ENCODE measurements at places on chromosomes 4 and X.

- no peak for DNase-seq
Observed at GRCh38 chr4:175127314-175127713, 209.2 kb downstream of the ADAM29 start.

DNA sequence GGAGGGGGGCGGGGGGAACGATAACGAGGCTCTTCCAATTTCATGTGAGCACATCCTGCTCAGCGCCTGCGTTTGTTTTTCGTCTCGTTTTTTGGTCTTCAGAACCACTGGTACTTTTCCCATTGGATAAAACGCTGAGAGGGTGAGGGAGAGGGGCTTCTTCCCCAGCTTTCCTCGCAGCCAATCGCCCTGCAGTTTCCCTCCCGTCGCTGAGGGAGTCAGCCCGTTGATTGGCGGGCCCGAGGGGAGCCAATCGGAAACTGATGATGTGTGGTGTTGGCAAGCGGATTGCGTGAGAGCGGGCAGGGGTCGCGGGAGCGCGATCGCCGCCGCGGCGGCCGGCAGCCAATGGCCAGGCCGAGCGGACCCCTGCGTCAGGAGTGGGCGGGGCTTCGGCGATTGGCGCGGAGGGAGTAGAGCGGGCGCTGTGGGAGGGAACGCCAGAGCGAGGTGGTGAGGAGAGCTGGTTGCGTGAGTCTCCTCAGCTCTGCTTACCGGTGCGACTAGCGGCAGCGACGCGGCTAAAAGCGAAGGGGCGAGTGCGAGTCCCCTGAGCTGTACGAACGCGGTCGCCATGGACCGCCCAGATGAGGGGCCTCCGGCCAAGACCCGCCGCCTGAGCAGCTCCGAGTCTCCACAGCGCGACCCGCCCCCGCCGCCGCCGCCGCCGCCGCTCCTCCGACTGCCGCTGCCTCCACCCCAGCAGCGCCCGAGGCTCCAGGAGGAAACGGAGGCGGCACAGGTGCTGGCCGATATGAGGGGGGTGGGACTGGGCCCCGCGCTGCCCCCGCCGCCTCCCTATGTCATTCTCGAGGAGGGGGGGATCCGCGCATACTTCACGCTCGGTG lies at the start of gene TSPYL2:
TSPYL2 (plus strand) TSS at position 443 of the 848 bp plus-strand sequence; CDS start at position 575, 132 bp downstream.
- DNase-seq = peak; percentile 79

GRCh38 chrX:115713460-115713859 lies 152.5 kb downstream of the PLS3 start:
- DNase-seq = no peak

DNA sequence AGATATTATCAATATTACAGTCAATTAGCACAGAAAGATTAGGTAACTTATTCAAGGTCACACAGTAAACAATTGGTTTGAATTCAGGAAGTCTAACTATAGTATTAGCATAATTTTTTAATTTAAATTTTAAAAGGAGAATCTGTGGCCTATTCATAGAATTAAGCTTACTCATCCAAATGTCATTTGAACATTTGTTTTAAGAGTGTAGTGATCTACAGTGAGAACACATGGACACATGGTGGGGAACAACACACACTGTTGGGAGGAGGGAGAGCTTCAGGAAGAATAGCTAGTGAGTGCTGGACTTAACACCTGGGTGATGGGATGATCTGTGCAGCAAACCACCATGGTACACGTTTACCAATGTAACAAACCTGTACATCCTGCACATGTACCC lies 48.3 kb downstream of the MEPE start:
- DNase-seq = no peak

- DNase-seq = no peak
Observed at GRCh38 chr4:179164267-179164999, 1722.2 kb upstream of the AGA start.

- no peak for DNase-seq
Observed at GRCh38 chrX:119482041-119482440, 13.8 kb downstream of the SLC25A5 start.

GRCh38 chr4:11480683-11481082 lies 52.0 kb upstream of the HS3ST1 start:
- no peak for DNase-seq

GRCh38 chrX:43140582-43140981 lies 362.6 kb upstream of the PPP1R2C start:
- no peak for DNase-seq

DNA sequence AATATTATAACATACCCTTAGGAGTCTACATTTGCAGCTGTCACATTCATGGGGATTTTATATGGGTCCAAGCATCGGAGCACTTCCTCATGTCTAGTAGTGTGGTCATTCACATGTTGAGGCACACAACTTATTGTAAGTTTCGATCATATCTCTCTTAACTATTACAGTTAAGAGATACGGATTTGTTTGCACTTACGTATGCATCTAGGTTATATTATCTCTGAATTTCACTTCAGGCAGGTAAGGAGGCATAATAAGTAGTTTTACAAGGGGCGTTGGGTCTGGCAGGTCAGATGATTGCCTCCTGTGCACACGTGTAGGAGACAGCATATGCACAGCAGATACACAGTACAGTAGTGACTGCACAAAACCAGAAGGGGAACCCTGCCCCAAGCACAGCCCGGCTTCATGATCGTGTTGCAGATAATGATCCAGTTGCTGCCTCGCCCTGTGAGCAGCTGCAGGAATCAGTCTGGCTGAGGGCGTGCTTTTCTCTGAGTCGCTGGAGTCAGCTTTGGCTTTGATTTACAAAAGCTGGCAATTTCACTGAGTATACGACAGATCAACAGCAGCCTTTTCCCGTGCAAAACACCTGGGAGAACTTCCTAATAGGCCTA lies 302.9 kb upstream of the GATB start:
- no peak for DNase-seq

- no peak for DNase-seq
Observed at GRCh38 chr4:86939729-86940575, 5.1 kb downstream of the AFF1 start.

DNA sequence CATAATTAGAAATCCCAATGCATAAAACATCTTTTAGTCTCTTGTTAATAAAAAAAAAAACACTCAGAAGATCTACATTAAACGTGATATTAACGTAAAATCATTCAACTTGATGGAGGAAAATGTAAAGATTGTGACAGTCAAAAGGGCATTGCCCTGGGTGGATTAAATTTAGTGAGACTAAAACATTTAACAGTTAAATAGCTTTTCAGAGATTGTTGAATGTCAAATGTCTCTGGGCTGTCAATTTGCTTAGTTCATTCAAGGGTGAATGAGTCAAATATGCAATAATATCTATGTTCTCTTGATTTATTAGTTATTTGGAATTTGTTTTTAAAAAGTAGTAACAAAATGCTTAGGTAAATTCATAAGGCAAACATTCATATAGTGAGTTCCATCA lies 836.6 kb upstream of the PCDH10 start:
- DNase-seq = no peak

DNA sequence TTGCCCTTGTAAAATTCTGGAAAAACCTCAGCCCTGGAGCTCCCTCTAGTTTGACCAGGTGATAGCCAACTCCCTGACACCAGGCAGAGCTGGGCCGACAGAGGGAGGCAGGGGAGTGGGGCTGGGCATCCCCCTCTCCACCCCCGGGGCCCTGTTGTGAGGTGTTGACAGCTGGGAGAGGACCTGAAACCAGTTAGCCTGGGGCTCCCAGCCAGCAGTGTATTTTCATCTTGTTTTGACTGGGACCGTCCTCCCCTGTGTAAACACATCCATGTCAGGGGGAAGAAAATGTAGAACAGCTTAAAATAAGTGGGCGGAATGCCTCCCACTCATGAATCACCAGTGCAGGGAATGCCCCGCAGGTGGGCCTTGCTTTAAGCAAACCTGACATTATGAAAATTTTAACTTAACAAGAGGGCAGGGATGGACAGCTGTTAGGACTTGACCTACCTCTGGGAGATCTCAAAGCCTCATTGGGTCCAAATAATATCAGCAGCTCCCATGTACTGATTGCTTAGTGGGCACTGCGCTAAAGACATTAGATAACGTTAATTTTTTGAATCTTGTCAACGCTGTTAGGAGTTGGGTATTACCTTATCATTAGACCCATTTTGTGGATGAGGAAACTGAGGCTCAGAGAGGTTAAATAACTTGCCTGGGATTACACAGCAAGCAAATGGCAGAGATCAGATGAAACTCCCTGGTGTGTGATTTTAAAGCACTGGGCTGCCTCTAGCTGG lies 45.9 kb downstream of the TSC22D3 start:
- DNase-seq = no peak

- no peak for DNase-seq
Observed at GRCh38 chr4:37138789-37139188, 105.8 kb upstream of the NWD2 start.

GRCh38 chr4:78370631-78371372 lies 180.8 kb upstream of the ANXA3 start:
- no peak for DNase-seq

- DNase-seq = no peak
Observed at GRCh38 chrX:28542791-28543190, 44.5 kb upstream of the IL1RAPL1 start.

- DNase-seq = no peak
Observed at GRCh38 chrX:154515090-154515965, 704 bp downstream of the FAM3A start.

DNA sequence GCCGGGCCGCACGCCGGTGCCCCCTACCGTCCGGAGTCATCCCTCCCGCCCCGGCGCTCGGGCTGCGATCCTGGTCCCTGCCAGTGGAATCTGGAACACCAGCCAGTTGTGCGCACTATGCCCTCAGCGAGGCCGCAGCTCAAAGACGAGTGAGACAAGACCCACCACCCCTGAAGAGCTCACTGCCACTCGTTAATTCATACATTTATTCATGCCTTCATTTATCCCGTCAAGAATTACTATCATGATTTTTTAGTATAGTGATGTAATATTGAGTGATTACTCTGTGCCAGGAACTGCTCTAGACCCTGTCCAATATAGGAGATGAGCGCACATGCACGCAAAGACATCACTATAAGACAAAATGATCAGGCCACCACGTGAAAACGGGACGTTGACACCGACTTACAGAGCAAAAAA lies 247 bp upstream of the PPA2 start:
- no peak for DNase-seq

DNA sequence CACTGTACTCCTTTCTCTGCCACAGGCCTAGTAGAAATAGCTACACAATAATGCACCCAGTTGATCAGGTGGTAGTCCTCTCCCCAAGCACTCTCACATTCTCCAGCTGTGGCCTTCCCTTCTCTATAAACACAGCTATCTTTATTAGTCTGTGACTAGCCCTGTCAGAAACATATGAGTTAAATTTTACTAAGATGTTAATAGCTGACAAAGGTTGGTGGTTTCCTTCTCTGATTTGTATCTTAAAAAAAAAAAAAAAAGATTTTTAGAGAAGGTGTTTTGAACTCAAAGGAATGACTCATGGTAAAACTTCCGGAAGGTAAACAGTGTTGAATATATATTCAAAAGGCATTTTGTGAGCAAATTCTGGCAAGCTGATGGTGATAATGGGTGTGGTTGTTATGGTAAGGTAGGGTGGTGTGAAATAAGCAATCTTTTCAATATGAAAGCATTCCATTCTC lies 327.4 kb downstream of the PPP3CA start:
- no peak for DNase-seq

DNA sequence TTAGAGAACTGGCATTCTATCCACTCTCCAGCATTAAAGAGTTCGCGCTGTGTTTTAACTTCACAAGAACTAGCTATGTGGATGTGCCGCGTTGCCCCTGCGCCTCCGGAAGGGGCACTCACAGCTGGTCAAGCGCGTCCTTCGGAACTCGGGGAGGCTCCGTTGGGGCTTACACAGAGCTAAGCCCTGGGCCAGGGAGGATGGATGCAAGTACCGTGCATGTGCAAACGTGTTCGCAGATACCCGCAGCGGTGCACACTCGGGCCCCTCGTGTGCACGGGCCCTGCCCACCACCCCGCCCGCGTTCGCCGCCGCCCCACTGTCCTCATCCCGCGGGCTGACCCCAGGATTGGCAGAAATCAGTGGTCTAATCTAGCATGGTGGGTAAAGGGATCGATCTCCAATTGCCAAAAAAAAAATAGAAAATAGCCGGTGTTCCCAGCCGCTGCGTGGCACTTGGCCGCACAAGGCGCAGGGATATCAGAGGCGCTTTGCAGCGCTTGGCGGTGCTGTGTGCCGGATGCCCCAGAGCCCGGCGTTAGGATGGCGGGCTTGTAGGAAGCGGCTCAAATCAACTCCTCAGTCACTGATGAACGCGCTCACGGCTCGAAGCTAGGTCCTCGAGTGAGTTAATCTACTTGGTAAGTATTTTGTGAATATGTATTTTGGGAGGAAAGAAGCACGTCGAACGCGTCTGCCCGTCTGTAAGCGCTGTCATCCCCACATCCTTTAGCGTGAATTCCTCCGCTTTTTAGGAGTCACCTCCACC lies 989 bp upstream of the PCDH10 start:
- no peak for DNase-seq

DNA sequence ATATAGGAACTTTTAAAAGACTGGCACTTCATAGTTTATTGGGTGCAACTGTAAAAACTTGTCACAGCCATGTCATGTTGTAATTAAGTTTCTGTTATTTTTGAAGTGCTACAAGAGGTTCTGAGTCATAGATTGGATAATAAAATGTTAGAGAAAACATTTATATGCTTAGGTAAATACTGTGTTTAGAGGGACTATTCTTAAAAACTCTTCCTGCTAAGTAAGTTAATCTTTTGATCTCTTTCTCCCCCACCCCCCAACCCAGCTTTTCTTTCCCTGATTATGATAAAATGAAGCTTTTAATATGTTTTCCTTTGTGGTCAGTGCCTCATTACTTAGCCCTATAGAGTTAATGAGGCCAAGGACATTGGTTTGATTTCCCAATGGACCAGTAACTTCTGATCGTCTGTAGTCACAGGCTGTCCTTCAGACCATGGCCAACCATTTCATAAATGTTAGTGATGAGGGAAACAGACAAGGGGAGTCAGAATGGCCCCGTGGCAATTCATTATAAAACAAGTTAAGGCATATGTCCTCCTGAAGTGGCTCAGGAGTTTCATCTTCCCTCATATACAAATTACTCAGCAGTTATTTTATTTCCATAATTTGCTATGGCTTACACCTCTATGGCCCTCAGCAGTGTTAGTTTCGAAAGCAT lies 3.9 kb upstream of the PDLIM5 start:
- DNase-seq = no peak

- no peak for DNase-seq
Observed at GRCh38 chrX:6683353-6683752, 148.4 kb upstream of the VCX3A start.

GRCh38 chrX:134194915-134195314 lies 42.1 kb upstream of the CCDC160 start:
- no peak for DNase-seq

DNA sequence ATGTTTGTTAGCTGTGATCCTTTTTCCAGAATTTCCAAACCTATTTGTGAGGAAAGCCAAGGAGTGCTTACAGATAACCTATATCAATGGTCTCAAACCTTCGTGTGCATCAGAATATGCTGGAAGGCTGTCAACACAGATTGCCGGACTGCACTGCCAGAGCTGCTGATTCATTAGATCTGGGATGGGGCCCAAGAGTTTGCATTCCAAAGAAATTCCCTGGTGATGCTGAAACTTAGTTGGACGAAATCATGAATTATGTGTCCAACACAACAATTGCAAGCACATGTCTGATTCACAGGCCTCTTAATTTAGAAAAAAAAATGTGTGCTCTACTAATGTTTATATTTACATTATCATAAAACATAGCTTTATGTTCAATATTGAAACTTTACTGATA lies 544.0 kb upstream of the AMOT start:
- no peak for DNase-seq
